Fibroblast of the aortic adventitia (primary cell): ENCODE measurements at places on chromosomes 1 and 21.

GRCh38 chr21:41953831-41954653 is at the start of gene C2CD2:
C2CD2 (minus strand) TSS chr21:41954018; CDS start chr21:41953648, 370 bp downstream.
- DNase-seq = peak; percentile 57

GRCh38 chr1:27634177-27634984 is 604 bp downstream of the FGR start:
- DNase-seq = no peak

GRCh38 chr1:4596486-4596885 is 57.9 kb upstream of the AJAP1 start:
- DNase-seq = no peak

DNA sequence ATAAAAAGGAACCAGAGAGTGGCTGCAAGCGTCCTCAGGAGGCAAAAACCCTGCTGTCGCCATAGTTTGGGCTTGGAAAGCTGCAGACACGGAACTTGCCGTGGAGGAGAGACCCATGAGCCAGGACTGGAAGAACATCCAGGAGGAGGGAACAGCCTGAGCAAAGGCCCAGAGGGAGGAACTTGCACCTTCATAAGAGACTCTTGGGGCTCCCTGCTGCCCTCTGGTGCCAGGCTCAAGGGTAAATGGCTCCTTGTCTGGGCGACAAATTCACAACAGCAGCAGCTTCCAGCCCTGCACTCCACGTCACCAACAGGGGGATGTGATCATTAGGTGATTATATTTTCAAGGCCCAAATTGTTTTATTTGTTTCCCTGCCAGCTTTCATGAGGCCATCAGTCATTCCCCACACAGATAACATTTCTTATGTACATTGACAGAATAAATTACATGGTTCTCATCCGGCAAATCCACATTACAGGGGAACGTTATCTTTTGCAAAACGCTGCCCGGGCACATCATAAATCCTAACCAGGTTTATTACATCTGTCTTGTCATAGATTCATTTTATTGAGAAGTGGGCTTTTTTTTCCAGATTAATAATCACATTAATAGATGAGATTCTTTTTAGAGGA is 143.0 kb upstream of the GRIK3 start:
- no peak for DNase-seq

DNA sequence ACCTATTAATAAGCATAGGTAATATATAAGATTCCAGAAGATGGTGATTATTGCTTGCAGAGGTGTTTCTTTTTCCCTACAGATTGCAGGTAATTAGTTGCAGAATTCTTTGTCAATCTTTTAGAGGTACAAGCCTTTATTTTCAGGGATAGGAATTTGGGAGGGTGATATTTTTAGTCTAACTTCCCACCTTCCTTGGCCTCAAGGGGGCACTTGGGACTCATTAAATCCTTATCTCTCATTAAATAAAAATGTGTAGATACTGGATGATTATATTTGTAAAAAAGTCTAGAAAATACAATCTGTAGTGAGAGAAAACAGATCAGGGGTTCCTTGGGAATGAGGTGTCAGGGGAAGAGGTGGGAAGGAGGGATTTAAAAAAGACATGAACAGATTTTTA is 179.2 kb downstream of the PATJ start:
- no peak for DNase-seq

DNA sequence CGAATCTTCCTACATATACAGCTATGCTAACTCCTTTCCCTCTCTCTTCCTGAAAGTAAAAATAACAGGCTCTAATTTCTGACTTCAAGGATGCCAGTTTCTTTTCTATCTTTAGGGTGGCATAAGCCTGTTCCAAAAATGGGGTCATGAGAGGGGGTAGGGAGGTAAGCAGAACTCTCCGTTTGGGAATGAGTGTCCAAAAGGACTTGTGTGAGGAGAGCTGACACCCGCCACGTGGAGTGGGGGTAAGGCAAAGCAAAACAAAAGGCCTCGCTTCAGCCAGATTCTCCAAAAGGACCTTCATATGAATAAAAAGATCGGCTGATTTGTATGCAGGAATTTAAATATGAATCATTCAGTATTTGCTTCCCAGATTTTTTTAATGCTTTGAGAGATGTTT is 28.6 kb downstream of the PLPPR4 start:
- no peak for DNase-seq
